ENCODE measurements at places on chromosomes 2 and 18.

GRCh38 chr18:62425465-62426190, 97.2 kb upstream of the ZCCHC2 start:
- peak; percentile 78 for DNase-seq

DNA sequence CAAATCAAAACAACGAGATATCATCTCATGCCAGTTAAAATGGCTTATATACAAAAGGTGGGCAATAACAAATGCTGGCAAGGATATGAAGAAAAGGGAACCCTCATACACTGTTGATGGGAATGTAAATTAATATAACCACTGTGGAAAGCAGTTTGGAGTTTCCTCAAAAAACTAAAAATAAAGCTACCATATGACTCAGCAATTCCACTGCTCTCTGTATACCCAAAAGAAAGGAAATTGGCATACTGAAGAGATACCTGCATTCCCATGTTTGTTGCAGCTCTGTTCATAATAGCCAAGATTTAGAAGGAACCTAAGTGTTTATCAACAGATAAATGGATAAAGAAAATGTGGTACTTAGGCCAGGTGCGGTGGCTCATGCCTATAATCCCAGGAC, 124.8 kb downstream of the MSTN start:
- no peak for DNase-seq

DNA sequence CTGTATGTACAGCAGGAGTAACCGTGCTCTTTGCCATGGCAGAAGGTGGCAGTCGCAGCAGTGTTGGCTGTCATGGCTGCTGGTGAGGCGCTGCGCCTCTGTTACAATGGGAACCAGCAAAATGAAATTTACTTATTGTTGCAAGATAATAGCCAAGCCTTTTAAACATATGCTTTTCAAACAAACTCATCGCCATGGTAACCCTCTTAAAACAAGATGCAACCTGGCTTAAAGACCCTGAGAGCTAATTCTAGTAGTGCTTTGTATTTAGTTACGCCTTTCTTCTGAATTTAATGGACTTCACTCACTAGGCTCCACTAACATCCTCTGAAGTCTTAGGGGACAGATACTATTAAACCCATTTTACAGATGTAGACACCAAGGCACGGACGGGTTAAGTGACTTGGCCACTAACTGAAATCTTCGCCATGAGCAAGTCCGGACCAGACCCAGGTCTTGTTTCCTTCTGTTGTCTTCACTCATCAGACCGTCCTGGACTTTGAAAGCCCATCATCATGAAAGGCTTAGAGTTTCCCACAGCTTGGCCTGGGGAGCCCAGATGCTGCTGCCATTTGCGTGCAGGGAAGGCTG, 111.6 kb upstream of the ODC1 start:
- DNase-seq: no peak

- no peak for DNase-seq
Measured at GRCh38 chr18:11607906-11608305, 1.5 kb upstream of the SLC35G4 start.

- DNase-seq: no peak
Measured at GRCh38 chr2:224025874-224026273, 13.2 kb downstream of the SERPINE2 start.

DNA sequence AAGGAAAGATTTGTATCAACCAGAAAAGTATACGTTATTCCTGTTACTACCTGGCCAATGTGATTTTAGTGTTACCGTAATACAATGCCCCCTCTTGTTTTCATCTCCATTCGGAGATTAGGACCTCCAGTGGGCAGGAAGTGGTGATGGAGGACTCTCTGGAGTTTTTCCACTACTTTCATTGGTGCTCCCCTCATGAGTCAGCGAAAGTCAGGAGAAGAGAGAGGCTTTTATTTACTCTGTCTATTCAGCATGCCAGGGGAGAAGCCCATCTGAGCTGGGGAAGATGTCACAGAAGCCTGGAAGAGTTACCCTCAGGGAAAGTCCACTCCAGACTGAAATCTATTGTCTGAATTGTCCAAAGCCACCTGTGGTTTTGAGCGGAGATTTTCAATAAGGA, 88.2 kb upstream of the THUMPD2 start:
- no peak for DNase-seq

GRCh38 chr2:72205504-72205881, 57.8 kb upstream of the CYP26B1 start:
- no peak for DNase-seq

DNA sequence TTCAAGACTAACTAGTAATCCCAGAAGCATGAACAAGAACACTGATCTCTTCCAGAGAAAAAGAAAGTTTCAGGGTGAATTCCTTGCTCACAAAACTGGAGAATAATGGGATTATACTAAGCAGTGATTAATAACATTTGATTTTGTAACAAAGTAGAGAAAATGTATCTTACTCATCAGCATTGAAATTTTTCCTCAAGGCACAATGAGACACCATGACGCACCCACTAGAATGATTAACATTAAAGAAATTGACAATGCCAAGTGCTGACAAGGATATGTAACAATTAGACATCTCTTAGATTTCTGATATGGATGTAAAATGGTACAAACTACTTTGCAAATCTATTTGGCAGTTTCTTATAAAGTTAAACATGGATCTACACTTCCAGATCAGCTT, 101.1 kb upstream of the EPHA4 start:
- DNase-seq: no peak

DNA sequence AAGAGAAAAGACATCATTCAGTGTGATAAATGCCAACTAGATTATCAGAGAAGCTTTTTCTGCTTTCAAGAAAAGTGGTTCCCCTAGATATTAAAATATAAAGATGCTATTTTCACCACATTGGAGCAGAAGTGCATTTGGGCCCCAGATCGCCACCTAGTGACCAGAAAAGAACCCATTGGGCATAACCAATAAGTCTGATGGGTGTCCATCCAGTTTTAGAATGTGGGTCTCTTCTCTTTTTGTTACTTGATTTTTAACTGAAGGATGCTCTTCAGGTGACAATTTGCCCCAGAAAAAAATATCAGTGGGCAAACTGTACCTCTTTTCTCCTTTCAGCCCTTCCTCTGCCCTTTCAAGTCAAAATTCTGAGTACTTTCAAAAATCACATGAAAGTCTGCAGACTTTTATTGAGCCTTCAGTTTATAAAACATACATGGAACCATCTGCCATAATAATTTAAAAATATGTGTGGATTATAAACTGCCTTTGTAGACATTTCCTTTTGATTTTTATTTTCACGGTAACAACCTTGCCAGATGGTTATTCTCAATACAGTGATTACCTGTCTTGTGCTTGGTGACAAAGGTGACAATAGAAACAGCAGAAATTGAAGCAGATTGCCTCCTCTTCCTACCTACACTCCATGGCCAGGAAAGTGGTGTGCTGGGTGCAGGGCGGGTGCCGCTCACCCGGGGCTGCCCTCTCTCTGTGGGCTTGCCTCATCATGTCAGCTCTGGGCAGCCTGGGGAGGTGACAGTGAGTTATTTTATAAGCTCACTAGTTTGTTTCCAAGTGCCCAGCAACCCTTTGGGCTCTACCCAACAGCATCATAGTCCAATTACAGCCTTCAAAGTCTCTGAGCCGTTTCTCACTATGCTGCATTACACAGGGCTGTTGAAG, 124.5 kb downstream of the DCDC2C start:
- no peak for DNase-seq

DNA sequence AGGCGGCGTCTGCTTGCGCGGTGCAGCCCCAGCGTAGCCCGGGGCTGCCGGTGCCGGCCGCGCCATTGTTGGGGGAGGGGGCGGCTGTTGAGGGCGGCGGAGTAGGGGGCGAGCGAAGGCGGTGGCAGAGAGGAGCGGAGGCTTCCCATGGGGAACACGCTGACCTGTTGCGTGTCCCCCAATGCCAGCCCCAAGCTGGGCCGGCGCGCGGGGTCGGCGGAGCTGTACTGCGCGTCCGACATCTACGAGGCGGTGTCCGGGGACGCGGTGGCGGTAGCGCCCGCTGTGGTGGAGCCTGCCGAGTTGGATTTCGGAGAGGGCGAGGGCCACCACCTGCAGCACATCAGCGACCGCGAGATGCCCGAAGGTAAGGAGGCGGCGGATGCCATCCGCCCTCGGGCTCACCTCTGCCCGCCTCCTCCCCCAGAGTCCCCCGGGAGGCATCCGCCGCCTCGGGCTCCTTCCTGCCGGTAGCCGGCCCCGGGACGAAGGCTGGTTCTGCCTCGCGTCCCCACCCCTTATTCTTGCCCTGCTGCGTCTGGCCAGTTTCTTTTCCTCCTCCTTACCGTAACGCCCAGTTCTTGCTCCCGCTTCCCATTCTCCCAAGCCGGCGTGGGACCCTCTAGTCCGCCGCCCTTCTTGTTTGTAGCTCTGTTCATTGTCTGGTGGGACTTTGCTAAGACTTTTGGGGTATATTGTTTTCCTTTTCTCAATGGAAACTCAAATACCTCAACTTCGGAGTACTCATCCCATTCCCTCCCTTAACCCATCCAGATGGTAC, 500 bp downstream of the CCNYL1 start:
- DNase-seq: no peak

DNA sequence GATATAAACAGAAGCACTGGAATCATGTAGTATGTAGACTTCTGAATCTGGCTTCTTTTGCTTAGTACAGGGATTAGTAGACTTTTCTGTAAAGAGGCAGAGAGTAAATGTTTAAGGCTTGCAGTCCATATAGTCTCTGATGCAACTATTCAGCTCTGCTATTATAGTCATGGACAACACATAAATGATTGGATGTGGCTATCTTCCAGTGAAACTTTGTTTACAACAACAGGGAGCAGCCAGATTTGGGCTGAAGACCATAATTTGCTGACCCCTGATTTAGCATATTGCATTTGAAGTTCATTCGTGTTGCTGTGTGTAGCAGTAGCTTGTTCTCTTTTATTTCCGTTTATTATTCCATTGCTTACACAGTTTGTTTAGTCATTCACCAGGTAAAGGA, 55.0 kb downstream of the GPD2 start:
- DNase-seq: no peak

Data from left forelimb (tissue), 1 donor.